Fibroblast of pulmonary artery (primary cell): ENCODE measurements at places on chromosomes 5 and 9.

- DNase-seq, result no peak
These were observed 8.4 kb upstream of the TIMD4 start for GRCh38 chr5:156971415-156971814.

- DNase-seq, result peak; percentile 26
These were observed 1.6 kb downstream of the IRX4 start for GRCh38 chr5:1881098-1881572.

DNA sequence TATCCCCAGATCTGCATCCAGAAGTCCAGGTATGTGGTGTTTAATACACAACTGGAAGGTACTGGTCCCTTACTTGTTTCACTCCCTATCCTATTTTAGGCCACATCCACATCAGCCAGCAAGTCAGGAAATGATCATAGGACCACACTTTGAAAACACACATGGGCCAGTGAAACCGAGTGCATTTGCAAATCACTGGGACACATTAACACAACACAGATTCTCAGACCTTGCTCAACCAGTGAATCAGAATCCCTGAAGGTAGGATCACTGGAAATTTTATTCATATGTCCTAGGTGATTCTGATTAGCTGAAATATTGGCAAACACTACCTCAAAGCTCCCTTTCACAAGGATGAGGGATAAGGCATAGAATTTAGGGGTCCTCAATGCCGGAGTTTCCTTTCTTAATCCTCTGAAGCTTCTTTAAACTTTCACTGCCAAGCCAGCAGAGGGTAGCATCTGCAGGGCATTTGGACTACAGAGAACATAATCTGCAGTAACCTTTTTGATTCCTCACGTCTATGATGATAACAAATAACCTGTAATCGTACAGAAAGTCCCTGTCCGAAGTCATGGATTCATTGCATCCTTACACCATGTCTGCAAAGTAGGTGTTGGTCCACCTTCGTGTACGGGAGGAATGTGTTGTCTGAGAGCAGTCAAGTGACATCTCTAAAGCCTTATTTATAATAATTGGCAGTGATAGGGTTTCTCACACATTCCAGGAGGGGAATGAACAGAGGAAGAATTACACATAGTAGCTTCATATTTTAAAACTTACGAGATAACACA lies 11.0 kb upstream of the ABLIM3 start:
- peak; percentile 57 for DNase-seq

DNA sequence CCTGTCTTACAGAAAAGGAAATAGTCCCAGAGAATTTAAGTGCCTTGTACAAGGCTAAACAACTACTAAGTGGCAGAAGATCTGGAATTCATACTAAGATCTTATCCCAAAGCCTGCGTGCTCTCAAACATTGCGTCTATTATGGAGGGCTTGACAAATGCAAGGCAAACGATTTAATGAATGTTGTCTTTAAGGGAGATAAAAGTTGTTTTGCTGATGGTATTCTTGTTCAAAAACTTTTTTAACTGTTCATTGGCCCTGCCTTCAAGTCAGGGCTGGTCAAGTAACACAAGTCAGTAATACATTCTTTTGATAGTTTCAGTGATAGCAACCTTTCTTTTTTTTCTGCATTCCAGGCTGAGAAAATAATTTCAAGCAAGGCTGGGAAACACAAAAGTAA lies 1.7 kb upstream of the SLC38A9 start:
- DNase-seq, result no peak

DNA sequence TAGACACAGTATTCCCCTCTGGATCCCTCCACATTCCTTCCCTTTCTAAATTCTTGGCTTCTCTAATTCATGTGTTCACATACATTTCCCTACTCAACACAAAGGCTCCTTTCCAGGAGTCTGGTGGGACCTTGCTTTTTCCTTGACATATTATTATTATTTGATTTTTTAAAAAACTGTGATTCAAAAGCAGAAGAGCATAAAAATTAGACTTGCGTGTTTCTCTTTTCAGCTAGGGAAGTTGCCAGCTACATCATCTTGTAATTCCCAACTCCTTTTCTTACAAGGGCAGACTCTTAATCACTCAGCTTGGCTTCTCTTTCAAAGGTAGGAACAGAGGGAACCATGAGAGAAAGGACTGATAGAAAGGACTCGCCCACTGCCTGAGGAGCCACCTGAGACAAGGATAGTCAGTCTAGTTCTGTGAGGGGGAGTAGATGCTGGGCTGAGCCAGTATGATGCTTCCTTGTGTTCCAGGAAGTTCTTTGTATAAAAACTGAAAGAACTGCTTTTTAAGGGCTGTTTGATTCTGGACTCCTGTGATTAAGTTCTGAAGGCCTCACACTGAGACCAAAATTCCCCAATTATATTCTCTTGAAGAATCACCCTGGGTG lies 51.0 kb upstream of the DPYSL3 start:
- no peak for DNase-seq

GRCh38 chr5:38753141-38753540 lies 92.7 kb upstream of the OSMR start:
- no peak for DNase-seq

DNA sequence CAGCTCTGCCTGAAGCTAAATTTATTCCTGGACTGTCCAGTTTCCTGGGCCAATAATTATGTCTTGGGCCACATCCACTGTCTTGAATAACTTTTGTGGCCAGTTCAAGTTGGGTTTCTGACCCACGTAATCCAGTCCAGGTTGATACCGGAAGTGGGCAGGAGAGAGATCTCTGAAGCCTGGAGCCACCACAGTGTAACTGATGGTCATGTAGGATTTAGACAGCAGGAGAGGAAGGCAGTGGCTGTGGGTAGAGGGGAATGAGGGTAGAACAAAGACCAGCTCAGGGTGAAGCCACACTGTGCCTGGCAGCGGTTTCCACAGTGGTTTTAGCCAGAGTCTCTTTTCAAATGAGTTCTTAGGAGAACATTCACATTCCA lies 30.2 kb downstream of the SH3PXD2B start:
- no peak for DNase-seq

- DNase-seq, result peak; percentile 18
These were observed 3.3 kb downstream of the ASTN2 start for GRCh38 chr9:117411547-117411946.

- peak; percentile 58 for DNase-seq
These were observed 3.3 kb downstream of the FBN2 start for GRCh38 chr5:128534726-128535125.

GRCh38 chr5:127011961-127012644 lies 18.3 kb downstream of the MARCHF3 start:
- peak; percentile 33 for DNase-seq

GRCh38 chr5:74454263-74455030 lies 186.1 kb downstream of the ENC1 start:
- DNase-seq, result no peak

DNA sequence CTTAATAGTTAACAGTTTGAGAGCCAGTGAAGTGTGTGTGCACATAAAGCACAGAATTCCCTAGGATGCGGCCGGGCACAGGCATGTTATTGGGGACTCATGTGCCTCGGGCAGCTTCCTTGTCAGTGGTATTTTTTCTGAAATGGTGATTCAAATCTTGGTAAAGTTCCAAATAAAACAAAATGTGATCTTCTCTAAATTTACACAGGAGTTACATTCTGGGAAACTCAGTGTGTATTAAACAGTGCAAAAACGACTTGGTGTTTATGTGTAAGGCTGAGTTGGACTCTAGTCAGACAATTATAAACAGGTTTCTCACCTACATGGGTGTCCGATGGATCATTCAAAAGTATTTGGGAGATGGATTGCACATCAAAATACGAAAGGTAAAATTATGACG lies 48.9 kb downstream of the BOD1 start:
- no peak for DNase-seq

DNA sequence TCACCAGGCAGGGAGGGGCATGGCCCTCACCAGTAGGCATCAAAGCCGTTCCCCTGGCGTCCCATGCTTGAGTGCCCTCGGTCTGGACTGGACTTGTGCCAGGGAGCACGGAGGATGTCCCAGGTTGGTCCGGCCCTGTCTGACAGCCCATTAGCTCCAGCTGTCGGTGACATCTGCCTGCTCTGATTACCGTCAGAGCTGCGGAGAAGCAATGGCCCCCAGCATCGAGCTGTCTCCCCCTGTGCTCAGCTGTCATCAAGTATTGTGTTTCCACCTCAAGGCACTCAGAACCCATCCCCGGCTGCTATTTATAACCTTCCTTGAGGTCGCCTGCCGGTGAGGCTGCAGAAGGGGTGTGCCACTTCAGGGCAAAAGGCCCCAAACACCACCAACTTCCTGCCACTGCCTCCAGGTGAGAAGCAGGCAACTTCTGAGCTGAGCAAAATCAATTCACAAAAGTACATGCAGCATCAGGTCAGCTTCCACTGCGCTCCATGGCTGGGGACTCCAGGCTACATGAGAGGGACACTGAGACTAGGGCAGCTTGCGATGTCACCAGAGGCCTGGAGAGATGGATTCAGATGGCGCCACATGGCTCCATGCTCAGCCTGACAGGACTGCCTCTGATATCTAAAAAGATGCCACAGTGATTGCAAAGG lies 142.7 kb downstream of the C5orf15 start:
- DNase-seq, result no peak

DNA sequence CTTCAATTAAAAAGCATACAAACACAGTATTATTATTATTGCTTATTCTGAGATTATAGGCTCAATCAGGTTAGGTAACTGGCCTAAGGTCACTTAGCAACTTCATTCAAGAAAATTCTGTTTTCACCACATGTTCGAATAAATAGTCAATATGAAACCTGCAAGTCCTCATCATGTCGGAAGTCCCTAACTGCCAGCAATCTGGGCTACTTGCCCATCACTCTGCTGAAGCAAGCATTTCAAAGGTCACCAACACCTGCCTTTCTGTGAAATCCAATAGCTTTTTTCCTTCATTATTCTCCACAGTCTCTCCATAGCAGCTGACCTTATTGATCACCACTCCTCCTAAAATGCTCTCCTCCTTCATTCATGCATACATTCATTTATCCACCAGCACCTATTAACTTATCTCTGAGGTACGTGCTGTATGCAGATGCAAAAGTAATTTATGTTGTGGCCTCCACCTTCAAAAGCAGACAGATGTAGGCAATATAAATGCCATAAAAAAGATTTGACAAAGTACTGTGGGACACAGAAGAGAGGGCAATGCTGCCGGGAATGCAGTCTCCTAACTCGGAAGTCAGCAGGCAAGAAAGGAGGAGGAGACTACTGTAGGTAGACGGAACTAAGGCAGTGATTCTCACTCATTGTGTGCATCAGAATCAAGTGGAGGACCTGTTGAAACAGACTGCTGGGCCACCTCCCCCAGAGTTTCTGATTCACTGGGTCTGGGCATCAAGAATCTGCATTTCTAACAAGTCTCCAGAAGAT lies 310.9 kb downstream of the BNC2 start:
- no peak for DNase-seq

DNA sequence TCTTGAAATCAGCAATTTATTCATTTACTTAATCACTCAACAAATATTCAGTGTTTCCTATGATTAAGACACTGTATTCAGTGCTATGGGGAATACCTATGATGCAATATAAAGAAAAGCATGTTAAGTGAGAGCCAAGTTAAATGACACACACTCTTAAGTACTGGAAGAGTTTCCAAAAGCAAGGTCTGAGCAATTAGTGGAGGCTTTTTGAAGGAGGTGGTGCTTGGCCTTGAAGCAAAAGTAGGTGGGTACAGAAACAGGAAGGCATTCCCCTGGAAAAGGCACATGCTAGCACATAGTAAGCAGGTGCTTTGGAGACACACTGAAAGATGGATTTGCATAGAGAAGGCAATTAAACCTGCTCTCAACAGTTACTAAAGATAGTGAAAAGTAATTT lies 4.0 kb downstream of the TSLP start:
- DNase-seq, result peak; percentile 92

GRCh38 chr9:89207026-89207425 lies 28.4 kb upstream of the SHC3 start:
- no peak for DNase-seq

DNA sequence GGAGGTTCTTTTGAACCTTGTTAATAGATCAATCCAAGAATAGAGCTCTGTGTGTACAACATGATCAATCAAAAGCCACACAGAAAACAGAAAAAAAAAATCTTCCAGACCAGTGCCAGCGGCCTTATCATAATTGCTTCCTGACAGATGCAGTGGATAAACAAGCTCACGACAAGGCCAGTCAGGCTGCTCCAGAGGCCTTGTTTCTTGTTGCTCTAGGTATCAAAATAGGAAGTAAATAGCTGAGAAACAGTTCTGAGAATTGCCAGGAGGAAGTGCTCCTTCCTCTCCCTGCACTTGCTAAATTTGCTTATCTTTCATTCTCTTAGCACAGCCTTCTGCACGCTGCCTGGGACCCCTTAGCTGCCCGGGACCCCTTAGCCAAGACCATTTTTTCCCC lies 199.0 kb upstream of the TARS1 start:
- DNase-seq, result no peak

DNA sequence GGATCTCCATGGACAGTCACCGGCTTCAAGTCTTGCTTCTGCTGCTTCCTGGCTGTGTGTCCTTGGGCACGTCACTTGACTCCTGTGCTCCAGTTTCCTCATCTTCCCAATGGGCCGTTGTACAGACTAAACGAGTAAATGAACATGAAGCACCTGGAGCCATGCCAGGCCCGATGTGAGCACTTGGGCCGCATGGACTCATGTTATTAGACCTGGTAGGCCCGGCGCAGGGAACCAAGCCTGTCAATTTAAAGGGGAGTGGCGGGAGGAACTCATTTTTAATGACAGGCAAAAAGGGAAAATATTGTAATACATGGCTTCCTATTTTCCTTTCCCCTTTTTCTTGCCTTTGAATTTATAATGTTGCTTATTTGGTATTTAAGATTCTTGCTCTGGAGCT lies 47.5 kb downstream of the TENT4A start:
- DNase-seq, result no peak

GRCh38 chr9:715743-716400 lies 125.6 kb upstream of the DMRT1 start:
- DNase-seq, result no peak

DNA sequence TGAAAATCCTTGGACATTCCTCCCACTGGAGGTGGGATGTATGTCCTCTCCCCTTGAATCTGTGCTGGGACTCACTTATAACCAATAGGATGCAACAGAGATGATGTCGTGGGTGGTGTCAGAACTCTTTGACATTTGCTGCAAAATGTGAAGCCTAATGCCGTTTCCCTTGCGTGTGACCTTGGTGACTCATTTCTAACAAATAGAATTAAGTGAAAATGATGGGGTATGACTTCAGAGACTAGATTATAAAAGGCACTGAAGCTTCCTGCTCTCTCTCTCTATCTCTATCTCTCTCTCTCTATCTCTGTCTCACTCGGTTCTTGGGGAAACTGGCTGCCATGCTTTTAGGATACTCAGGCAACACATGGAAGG lies 126.1 kb upstream of the STC2 start:
- peak; percentile 68 for DNase-seq
